Stimulated activated CD4-positive, alpha-beta T cell treated with anti-CD3 and anti-CD28 coated beads, Interleukin-4, amount 100 ng/mL, for 24 hours (primary cell): ENCODE measurements at places on chromosomes 5 and 9.

DNA sequence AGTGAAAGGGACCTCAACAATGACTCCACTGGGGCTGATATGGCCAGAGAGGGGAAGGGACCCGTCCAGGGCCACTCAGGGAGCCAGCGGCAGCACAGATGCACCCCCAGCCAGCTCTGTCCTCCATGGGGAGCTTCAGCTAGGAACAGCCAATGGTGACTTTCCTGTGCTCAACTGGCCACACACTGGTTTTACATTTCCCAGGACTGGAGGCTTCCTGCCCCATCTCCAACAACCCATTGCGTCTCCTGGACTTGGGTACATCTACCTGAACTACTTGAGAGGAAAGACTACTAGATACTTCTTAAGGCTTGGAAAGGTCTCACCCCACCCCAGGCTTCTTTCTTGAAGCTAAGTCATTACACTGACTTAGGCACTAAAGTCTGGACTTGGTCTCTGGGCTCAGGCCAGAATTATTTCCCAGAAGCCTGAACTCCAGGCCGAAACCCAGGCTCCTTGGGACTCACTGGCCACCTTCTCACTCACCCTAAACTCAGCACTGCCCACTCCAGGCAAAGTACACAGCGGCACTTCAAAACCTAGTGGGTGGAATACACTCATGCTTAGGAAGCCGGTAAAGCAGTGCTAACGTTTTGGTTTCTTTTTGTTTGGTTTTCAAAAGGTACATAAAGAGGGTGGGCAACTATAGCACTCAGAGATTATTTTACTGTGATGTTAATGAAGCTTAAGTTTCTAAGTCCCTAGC lies 1.5 kb downstream of the IGFBPL1 start:
- DNase-seq, result no peak

GRCh38 chr5:93717162-93717561 lies 24.2 kb downstream of the POU5F2 start:
- no peak for DNase-seq

GRCh38 chr5:1437226-1437829 lies 7.9 kb downstream of the SLC6A3 start:
- no peak for DNase-seq

- no peak for DNase-seq
Observed at GRCh38 chr5:88734191-88734640, 148.8 kb downstream of the MEF2C start.

DNA sequence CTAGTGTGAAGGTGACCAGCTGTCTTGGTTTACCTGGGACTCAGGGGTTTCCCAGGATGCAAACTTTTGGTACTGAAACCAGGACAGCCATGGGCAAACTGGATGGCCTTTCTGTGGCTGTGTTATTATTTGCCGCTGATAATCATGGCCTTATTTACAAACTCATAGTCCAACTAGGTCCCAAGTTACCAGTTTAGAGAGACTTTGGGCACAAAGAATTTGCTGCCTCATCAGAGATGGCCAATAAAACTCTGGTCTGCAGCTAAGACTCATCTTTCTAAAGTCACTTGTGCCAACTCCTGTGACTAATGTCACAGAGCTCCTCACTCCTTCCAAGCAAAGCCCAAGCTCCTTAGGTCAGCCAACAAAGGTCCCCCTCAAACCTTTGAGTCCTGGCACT lies 47.5 kb upstream of the PLPP6 start:
- DNase-seq, result no peak

DNA sequence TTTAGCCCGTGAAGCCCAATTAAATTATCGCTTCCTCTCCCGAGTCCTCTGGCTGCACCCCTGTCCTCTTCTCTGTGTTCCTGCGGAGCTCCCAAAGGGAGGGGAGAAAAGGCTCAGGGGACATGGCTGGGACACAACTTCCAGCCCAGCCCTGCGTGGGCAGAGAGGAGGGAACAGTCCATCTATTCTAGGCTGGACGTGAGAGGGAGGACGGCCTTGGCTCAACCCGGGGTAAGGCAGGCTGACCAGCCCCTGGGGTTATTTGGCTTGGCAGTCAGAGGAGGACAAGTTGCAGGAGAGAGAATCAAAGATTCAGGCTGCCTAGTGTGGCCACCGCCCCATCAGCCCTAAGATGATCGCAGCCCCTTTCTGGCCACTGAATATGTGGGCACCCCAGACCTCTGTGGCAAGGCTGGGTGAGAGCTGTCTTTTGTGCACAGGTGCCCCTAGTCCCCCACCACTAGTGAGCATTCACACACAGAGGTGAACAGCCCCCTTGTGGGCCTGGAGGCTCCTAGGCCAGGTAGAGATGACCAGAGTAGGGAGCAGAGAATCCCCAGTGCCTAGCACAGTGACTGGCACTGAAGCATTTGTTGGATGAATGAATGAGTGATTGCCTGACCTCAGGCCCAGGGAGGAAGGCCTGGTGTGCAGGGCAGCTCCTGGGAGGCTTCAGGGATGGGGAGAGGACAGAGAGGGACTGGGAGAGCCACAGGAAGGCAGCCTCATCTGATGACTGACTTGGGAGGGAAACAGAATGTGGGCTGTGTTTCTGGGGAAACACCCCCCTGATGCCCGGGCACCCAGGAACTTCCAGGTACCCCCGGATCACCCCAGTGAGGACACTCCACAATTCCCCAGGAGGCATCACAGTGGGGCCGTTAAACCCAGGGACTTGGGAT lies 133.9 kb downstream of the C9orf50 start:
- DNase-seq, result no peak

DNA sequence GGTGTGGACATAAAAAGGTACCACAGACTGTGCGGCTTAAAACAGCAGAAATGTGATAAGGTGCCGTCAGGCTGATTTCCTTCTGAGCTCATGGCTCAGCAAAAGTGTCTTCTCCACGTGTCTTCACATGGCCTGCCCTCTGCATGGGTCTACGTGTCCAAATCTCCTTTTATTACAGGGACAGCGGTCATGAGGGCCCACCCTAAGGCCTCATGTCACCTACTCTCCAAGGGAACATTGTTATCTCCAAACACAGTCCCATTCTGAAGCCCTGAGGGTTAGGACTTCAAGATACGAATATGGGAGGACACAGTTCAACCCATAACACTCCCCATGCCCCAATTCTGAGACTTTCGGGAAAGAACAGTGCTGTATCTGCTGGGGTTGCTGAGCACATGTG lies 35.2 kb downstream of the COL23A1 start:
- DNase-seq, result no peak

DNA sequence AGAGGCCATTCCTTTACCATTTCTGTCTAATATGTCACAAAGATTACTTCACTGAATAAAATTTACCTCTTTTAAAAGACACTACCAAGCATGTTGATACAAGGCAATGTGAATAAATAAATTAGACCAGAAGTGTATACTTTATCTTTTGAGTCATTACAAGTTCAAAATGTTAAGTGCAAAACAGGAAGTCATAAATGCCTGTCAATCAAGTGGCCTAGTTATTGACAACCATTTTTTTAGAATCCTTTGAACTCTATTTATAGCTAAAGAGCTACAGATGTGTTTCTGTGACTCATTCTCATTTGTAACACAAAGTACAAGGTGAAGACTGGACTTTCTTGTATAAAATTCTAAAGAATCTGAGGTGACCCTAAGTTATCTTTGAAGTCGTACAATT lies 602.7 kb upstream of the SEMA6A start:
- DNase-seq, result no peak

- DNase-seq, result no peak
Observed at GRCh38 chr5:108700930-108701329, 46.8 kb upstream of the FER start.

- no peak for DNase-seq
Observed at GRCh38 chr5:154198611-154199230, 8.2 kb downstream of the GALNT10 start.

DNA sequence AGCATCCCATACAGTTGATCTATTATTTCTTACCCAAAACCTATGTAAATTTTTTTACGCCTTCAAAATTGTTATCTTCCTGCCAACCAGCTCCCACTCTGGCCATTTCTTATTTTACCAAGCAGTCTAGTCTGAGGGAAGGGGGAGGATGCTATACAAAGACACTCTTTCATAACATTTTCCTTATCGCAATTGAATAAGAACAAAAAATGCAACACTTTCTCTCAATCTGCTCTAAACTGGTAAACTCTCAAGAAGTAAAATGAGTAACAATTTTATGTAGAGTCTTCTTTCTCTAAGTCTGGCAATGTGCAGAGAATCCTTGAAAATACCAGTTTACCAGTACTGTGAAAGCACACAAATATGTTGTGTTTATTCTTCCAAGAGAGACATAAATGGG lies 1216.3 kb downstream of the PTPRD start:
- DNase-seq, result no peak

- no peak for DNase-seq
Observed at GRCh38 chr5:63314551-63314950, 647.7 kb downstream of the HTR1A start.

GRCh38 chr5:94240993-94241651 lies 377.3 kb downstream of the KIAA0825 start:
- no peak for DNase-seq

DNA sequence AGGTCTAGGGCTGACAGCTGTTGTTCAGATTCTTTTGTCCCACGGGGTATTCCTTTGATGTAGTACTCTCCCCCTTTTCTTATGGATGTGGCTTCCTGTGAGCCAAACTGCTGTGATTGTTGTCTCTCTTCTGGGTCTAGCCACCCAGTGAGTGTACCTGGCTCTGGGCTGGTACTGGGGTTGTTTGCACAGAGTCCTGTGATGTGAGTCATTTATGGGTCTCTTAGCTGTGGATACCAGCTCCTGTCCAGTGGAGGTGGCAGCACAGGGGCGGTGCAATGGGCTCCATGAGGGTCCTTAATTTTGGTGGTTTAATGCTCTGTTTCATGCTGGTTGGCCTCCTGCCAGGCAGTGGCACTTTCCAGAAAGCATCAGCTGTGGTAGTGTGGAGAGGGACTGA lies 161.3 kb downstream of the CAVIN4 start:
- no peak for DNase-seq

DNA sequence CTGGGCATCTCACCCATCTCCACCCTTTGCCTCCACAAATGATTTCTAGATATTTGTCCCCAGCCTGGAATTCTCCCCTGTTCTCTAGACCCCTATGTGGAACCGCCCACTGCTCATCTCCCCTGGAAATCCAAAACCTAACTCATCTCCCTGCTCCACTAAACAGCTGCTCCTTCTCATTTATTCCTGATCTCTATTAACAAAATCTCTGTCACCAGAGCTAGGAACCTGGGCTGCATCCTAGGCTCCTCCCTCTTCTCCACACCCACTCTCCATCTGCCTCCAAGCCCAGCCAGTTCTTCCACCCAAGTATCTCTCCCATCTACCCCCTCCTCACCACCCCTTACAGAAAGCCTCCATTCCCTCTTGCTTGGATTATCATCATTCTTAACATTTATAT lies 24.0 kb upstream of the SYNPO start:
- no peak for DNase-seq

GRCh38 chr5:111735583-111736270 lies 21.3 kb downstream of the NREP start:
- DNase-seq, result peak; percentile 32

- DNase-seq, result no peak
Observed at GRCh38 chr9:89405826-89406225, 87.5 kb downstream of the SECISBP2 start.

- no peak for DNase-seq
Observed at GRCh38 chr9:137234758-137235423, 4.2 kb downstream of the SLC34A3 start.

DNA sequence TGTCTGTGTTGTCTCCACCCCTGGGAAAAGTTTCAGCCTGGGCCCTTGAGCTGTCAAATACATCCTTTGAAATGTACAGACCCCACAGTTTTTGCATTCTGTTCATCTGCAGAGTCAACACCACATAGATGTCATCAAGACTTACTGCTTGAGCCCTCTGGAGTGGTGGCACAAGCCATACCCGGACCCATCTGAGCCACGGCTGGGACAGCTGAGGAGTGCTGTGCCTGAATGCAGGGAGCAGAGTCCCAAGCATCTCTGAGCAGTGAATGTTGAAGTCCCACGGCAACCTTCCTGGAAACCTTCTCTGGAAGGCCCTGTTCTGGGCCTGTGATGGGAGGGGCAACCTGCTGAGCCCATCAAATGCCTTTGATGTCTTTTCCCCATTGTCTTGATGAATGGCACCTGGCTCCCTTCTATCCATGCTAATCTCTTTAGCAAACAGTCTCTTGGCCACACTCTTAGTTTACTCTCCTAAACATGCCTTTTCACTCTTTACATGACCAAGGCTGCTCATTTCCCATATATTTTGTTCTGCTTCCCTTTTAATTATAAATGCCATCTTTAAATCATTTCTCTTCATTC lies 92.5 kb downstream of the ATPSCKMT start:
- no peak for DNase-seq

GRCh38 chr9:72394066-72394465 lies 29.1 kb upstream of the ZFAND5 start:
- DNase-seq, result no peak

- no peak for DNase-seq
Observed at GRCh38 chr9:112581469-112582176, 95.0 kb downstream of the KIAA1958 start.

DNA sequence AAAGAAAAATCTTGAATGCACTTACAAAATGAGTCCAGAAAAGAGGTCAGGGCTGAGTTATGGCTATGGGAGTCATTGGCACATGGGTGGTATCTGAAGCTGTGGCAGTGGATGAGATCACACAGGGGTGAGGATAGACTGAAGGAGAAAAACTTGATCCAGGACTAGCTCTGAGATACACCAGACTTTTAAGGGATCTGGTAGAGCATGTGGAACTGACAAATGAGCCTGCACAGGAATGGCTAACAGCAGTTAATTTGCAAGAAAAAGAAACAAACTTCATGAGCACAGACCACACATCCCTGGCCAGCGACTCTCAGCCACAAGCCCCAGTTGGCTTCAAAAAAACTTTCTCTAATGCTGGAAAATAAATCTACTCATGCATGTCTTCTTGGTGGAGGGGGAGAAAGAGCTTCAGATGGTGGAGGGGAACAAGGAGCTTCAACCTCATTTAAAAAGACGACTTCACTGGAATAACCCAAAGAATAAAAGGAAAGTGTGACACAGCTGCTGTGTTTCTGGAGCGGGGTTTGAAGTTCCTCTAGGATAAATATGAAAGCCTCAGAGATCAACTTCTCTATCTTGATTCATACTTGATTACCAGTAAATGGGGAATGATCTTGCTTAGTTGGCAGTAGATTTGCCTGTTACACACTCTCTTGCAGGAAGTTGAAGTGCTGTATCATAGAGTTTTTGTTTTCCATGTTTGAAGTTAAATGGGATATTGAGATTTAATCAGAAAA lies 33.6 kb downstream of the TNFAIP8 start:
- no peak for DNase-seq
